ENCODE measurements at places on chromosomes 3 and 15.

DNA sequence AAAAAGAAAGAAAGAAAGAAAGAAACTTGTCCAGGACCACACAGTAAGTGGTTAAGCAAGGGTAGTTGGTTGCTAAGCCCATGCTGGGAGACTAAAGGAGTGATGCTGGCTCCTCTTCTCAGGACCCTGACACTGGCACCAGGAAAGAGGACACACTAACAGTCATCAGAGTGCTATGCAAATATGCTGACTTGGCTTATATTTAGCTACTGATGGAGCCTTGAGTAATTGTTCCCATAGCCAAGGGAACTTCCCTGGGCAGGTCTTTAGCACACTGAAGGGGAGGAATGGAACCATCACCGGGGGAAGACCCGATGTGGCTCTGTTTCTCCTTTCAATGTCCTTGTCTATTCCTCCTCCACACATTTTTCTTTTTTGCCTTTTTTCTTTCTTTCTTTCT, 6.2 kb downstream of the TMEM40 start:
- DNase-seq: no peak

- no peak for DNase-seq
Measured at GRCh38 chr15:82548700-82549099, 8.4 kb upstream of the RPS17 start.

- no peak for DNase-seq
Measured at GRCh38 chr3:94314218-94314883, 251.5 kb downstream of the NSUN3 start.

DNA sequence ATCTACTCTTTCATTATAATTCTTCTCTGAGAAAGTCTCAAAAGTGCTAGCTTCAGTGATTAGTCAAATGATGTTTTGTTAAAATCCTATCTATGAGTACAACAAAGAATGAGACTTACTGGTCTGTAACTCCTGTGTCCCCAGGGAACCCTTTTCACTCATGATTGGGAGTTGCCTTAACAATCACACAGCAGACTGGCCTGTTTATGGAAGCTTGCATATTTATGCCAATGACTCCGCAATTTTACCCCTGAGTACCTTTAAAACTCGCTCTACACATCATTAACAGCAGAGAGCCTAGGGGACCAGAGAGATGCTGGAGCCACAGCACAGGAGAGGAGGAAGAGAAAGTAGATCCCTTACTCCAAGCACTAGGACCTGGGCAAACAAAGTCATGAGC, 628.1 kb downstream of the IGSF11 start:
- DNase-seq: no peak

GRCh38 chr15:79643393-79643792, 211.3 kb downstream of the MINAR1 start:
- DNase-seq: no peak

- no peak for DNase-seq
Measured at GRCh38 chr3:46062679-46063078, 35.4 kb upstream of the XCR1 start.

DNA sequence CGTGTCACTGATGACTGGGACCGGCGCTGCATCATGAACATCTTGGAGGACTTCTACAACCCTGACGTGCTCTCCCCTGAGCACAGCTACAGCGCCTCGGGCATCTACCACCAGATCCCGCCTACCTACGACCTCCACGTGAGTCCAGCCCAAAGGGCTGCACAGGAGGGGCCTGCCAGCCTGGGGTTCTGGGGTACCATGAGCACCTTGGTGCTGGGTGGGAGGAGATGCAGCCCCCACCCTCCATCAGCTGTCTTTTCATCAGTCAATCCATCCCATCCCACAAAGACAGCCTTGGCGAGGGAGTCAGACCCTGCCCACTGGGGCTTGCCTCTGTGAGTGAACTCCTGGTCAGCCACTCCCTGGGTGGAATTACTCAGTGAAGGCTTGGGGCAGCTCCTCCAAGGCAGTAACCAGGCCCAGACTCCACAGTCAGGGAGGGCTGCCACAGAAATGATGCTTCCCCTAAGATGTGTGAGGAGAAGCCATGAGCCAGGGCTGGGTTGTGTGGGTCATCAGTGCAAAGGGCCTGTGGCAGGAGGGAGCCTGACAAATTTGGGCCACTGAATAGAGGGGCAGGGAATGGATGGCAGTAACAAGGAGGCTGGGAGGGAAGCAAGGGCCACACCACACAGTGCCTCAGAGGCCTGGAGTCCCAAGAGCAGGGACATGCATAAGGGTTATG, 47.9 kb downstream of the SEMA3G start:
- no peak for DNase-seq

- no peak for DNase-seq
Measured at GRCh38 chr15:85540085-85540797, 159.8 kb downstream of the AKAP13 start.

GRCh38 chr3:113551820-113552219, 19.5 kb downstream of the SIDT1 start:
- no peak for DNase-seq

DNA sequence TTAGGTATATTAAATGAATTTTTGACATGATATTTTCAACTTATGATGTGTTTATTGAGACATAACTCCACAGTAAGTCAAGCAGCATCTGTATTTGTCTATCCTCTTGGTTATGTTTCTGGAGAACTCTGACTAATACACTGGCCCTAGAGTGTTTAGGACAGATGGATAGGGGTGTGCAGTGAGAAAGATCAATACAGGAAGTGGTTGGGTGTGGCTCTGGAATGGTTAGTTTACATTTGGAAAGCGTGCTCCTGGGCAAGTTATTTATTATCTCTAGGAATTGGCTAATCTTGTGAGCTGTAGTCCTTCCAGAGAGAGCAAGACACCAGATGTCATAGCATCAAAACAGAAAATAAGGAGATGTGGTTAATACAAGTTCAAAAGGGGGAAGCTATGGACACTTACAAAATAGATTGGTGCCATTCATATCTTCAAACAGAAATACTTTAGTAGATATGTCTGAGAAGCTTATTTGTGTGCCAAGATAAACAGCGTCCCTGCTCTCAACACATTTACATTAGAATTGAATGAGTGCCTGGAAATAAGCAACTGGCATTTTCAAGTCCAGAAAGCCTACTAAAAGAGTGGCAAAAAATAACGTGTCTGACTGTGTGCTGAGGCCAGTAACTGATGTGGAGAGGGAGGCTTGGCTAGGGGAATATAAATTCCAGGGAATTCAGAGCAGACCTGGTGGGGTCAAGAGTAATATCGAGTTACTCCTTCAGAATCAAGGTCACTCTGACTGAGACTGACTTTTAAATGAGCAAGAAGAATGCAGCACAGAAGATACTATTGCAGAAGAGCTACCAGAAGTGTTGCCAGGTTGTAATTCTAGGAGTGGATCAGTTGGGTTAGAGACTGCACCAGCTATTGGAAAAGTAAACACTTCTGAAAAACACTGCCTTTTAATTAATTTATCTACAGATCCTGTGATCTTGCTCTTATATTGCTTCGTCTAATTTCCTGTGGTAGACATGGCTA, 33.4 kb upstream of the PLAAT1 start:
- DNase-seq: no peak

GRCh38 chr3:30667280-30667651, 60.9 kb downstream of the TGFBR2 start:
- DNase-seq: peak; percentile 47

GRCh38 chr3:3919316-3919715, 120.1 kb downstream of the LRRN1 start:
- DNase-seq: no peak

DNA sequence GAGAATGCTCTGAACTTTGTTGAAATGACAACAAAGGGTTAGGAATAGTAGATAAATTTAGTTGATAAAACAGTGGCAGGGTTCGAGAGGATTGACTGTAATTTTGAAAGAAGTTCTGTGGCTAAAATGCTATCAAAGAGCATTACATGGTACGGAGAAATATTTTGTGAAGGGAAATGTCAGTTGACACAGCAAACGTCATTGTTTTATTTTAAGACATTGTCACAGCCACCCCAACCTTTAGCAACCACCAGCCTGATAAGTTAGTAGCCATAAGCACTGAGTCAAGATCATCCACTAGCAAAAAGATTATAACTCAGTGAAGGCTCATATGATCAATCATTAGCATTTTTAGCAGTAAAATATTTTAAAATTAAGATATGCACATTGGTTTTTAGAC, 8.7 kb upstream of the ST3GAL6 start:
- DNase-seq: no peak

DNA sequence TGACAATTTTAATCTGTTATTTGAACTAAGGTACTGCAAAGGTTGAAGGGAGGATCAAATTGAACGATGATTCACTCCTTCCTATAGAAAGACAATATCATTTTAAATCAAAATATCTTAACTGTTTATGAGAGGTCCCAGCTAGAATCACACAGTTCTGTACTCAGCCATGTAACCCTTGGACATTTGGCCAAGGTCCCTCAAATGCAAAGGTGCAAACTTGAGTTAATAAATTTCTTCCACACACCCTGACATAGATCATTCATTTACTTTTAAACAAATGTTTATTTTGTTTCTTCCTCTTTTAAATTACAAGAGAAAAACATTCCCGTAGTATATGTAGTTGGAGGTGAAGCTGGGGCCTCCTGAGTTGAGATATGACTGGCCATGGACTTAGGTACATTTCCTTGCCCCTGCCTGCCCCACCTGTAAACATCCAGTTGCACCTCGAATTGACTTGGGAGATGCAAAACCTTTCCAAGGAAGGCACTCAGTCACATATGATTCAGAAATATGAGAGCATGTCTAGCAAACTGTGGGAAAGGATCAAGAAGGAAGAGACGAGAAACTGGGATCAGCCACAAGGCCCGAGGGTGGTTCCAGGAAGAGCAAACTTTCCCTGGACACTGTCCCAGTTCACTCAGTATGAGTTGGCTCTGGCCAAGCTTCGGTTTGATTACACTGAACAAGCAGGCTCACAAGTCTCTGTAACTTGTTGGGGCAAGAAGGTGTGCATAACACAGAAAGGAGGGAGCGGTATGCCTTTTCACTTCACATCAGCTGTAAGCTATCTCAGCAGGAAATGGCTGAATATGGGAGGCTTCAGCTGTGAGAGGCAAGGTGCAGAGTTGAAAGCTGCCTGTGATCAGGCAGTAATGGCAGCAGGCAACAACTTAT, 6.7 kb downstream of the TNFSF10 start:
- peak; percentile 38 for DNase-seq

DNA sequence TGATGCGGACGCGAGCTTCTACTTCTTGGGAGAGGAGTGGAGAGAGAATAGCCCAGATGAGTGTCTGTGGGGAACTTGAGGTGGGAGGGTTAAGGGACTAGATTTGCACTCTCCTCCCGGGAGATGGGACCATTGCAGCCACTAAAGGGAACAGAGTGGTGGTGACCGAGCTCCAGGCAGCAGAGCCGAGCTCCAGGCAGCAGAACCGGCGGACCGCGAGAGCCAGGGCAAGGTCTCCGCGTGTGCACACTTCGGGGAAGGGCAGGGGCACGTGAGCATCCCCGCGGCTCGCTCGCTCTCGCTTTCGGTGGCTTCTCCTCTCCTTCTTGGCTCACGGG, 1.1 kb downstream of the IGDCC3 start:
- no peak for DNase-seq

DNA sequence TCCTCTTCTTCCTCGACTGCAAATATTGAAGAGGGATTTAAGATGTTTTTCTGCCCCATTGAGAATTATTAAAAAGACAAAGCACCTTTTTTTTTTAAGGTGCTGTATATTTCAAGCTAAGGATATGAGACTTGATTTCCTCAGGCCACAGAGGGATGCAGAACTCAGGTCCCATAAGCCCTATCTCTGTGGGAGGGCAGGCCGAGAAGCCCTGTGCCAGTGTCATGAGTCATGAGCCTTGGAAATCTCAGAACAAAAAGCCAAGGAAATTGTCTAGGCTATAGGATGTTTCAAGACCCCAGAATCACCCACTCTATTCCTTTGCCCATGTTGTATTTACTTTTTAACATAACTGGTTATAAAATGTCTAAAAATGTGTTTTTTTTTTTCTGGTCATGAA, 7.3 kb downstream of the ESYT3 start:
- no peak for DNase-seq

DNA sequence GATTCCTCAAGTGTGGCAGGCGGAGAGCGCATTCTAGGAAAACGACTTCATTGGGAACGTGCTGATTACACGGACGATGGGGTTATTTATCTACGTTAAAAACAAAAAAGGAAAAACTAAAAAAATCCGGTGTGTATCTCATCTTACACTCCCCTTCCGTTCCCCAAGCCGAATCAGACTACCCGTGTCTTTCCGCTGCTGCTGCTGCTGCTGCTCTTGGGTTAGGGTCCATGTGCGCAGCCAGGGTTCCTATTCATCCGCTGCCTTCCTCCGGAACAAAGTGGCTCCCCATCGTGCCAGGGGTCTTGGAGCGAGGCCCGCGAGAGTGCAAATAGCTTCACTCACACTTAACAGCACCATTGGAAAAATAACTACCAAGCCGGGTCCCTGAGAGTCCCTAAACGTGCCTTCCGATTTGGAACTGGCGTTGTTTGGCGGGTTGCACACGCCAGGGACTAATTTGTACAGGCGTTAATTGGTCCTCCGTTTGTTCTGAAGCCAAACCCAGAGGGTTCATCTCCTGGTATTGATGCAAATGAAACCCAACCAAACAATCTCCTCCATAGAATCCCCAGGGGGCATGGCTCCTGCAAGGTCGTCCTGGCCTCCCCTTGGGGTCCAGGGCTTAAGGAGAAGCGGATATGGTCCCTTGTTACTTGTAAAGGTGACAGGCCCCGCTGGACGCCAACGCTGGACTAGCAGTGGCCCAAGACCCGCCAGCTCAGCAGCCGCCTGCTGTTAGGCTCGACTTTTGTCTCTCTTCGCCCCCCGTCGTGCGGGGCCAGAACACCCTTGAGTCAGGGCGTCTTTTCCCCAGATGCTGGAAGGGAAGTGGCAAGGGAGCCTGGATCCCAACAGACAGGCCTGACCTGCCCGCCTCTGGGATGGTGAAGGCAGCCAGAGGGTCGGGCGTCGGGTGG, 11.0 kb upstream of the ONECUT1 start:
- DNase-seq: no peak

GRCh38 chr3:24829629-24830229, 335.1 kb upstream of the THRB start:
- no peak for DNase-seq

DNA sequence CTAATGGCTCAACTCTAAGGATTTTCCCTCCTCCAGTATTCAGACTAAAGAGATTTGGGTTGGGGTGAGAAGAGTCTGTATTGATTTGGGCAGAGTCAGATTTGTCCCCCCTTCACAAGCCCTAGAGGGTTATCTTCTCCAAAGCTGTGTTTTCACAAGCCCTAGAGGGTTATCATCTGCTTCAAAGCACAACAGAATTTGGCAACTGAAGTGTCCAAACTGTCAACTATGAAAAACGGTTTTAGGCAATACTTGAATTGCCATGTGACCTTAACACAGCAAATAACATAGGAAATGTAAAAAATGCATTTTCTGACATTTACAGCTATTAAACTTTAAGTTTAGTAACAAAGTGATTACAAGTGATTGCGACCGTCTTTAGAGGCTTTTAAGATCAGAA, 119.9 kb downstream of the IMPG2 start:
- DNase-seq: no peak

DNA sequence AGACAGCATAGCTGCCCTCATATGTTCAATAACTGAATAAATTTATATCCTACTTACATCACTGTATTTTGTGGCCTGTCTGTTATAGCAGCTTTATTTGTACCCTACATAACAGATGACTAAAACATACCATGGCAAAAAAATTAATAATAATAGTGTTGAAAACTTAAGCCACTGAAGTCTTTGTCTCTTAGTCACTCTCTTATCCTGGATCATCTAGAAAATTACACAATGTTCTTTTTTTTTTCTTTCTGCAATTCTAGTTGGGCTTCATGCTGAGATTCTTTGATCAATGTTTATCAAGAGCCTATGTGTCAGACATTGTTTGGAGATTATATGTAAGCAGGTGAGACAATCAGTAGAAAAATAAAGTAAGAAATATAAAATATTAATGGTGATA, 519.3 kb upstream of the ARPP21 start:
- no peak for DNase-seq
